ENCODE measurements at places on chromosomes 11 and 22. TPM values are rescaled to one million over a fixed set of nuclear protein-coding genes. Genes with fewer than 3 reads are reported as not detected.

- no peak for DNase-seq
Measured at GRCh38 chr11:46306296-46306853, 28.9 kb downstream of the CREB3L1 start.

DNA sequence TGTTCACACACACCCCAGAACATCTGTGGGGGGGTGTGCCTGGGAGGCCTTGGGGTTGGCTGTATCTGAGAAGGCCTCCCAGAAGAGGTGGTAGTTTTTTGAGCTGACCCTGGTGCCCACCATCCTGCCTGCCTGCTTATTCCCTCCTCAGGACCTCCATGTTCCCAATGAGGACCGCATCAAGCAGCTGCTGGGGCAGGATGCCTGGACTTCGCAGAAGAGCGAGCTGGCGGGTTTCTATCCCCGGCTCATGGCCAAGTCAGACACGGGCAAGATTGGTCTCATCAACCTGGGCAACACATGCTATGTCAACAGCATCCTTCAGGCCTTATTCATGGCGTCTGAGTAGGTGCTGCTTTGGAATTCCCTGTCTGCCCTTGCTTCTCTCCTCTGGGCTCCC lies 17.0 kb downstream of the USP35 start:
- no peak for DNase-seq

DNA sequence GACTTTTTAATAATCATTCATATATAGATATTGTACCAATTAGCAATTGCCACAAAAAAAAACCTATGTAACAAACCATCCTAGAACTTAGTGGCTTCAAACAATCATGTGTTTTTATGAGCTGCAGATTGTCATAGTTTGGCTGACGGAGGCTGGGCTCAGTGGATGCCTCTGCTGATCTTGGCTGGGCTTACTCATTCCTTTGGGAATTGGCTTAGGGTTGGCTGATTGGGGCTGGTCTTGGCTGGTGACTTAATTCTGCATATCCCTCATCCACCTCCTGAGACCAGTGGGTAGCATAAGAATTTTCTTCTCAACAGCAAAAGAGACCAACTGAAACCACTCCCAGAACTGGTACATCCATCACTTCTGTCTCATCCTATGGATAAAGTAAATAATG lies 57.9 kb upstream of the PHF21B start:
- no peak for DNase-seq

- DNase-seq: no peak
Measured at GRCh38 chr11:113373981-113374560, 13.5 kb upstream of the ANKK1 start.

DNA sequence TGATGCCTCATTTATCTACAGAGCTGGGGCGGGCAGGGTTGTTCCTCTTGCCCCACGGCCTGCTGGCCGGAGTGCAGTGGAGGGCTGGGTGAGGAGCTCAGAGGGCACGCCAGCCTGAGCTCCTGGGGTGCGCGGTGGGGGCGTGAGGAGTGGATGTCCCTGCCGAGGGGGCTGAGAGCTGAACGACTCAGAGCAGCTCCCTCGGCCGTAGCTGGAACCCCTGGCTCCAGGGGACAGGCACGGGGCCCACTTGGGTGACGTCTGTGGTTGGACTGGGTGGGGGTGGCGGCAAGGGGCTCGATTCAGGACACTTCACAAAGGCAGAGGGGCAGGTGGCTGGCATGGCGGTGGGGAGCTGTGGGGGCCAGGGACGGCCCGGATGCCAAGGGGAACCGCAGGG lies 62.4 kb downstream of the TRMU start:
- no peak for DNase-seq

GRCh38 chr11:119006656-119007055 lies 8.7 kb downstream of the CENATAC start:
- DNase-seq: no peak

DNA sequence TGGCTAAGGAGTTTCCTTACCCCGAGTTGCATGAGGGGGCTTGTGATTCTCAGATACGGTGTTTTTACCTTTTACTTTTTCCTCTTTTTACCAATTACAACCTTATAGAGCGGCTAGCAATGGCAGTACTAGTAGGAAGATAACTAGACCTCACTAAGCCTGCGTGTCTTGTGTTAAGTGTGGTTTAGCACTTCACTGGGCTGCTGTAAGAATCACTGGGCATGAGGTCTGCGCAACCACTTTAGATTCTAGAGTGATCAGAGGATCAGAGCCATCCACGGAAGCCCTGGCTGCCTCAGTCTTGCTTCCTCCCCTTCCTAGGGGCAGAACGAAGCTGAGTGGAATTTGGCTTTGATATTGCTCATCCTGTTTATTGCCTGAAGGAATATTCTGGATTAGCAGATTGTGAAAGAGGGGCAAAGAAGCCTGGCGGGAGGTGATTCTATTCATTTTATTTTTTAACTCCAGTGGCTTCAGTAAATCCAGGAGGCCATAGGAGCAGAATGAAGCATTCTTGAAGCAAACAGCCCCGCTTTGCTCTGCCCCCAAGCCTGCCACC lies 88.5 kb downstream of the GRAMD1B start:
- DNase-seq: no peak

DNA sequence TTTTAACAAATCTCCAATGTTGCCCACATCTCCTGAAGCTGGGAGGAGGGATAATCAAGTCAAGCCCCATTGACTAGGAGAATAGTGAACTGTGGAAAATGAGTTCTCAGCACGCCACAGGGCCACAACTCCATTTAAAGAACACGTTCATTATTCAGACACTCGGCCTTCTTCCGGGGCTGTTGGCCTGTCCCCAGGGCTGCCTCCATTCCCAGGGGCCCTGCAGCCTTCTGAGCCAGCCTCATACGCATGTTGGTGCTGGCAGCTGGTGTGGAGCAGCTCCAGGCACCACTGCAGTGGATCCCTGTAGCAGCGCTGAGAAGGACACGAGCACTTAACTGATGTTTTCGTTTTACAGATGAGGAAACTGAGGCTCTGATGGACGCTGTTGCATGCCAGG lies 87.5 kb upstream of the RCN1 start:
- no peak for DNase-seq

The WEE1 gene
- total RNA-seq: 80.1 TPM

The MIOX gene
- total RNA-seq: 1.2 TPM

Measured in type B pancreatic cell (in vitro differentiated cells).